Right renal pelvis (tissue), 4 donors: ENCODE measurements at places on chromosomes 5 and 9. TPM values are rescaled to one million over a fixed set of nuclear protein-coding genes. Genes with fewer than 3 reads are reported as not detected.

GRCh38 chr9:99056886-99057664 lies 47.8 kb upstream of the TGFBR1 start:
- no peak for DNase-seq

The NEUROG1 gene
- not detected for polyA plus RNA-seq

DNA sequence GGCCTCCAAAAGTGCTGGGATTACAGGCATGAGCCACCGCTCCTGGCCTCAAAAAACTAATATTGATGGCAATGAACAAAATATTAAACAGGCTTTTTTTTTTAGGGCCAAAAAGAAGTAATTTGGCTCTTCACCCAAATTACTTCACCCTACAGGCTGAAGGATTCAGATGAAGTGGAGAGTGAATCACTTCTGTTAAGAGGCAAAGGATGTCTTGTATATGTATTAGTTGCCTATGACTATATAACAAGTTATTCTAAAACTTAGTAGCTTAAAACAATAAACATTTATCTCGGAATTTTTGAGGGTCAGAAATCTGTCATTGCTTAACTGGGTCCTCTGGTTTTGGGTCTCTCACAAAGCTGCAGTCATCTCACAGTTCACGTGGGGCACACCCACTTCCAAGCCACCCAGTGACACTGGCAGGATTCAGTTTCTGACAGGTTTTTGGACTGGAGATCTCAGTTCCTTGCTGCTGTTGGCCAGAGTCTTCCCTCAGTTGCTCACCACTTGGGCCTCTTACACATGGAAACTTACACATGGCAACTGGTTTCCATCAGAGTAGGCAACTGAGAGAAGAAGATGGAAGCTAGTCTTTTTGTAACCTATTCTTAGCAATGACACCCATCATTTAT lies 66.7 kb downstream of the IQGAP2 start:
- no peak for DNase-seq

The SLC22A4 gene
- polyA plus RNA-seq = 6.4 TPM

- no peak for DNase-seq
Observed at GRCh38 chr5:121967187-121967586, 5.4 kb downstream of the SRFBP1 start.

GRCh38 chr5:15807871-15808270 lies 307.9 kb downstream of the FBXL7 start:
- no peak for DNase-seq

DNA sequence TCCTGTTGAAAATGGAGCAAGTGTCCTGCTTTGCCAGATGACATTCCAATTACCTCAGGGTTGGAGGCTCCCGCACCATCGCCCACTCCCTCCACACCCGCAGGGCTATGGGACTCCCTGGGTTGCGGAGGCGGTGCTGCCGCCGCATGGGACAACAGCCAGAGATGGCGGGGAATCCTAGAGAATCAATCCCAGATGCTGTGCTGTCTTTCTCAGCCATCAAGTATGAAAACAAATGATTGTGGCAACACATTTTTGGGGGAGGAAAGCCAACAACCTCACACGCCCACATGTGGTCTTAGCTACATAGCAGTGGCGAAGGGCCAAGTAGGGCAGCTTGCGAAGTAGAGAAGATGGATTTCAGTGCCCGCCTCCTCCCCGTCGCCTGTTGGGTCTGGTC lies 46.7 kb downstream of the IL31RA start:
- no peak for DNase-seq

- no peak for DNase-seq
Observed at GRCh38 chr5:3456121-3456681, 139.4 kb upstream of the IRX1 start.

The SLC25A51 gene
- polyA plus RNA-seq = 14.2 TPM

- no peak for DNase-seq
Observed at GRCh38 chr5:1104327-1105006, 7.4 kb downstream of the SLC12A7 start.

DNA sequence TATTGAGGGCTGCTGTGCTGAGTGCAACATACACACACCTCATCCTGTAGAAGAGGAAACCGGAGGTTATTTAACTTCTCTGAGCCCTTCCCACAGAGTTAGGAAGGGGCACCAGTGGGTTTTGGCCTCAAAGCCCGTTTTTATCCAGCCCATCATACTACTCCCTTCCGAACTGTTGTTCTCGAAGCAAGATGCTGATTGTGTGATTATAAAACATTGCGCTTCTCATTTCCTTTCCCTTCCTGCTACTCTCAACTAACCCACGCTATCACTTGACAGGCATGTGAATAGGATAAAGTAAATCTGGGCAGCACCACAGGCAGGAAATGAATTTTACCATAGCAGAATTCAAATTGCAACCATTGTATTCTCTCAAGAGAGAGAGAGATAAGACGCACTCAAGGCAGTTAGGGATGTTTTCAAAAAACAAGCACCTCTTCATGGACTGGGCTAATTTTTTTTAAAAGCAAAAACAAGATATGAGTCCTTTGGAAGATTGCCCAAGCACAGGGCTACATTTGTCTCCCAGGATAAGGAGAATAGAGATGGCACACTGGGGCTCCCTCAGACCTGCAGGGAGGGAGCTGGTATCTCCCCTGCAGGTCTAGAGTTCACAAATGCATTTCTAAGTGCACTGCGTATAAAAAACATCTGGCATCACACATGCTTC lies 52.6 kb downstream of the GNA14 start:
- DNase-seq = no peak
